Stimulated activated CD4-positive, alpha-beta T cell treated with anti-CD3 and anti-CD28 coated beads, Interleukin-12 subunit alpha, Interleukin-12 subunit beta, amount 100 ng/mL, for 24 hours (primary cell): ENCODE measurements at places on chromosomes 13 and 19.

- no peak for DNase-seq
These were observed 65.1 kb downstream of the TM9SF2 start for GRCh38 chr13:99566125-99567083.

GRCh38 chr19:18419699-18420460, 682 bp downstream of the SSBP4 start:
- DNase-seq: no peak

DNA sequence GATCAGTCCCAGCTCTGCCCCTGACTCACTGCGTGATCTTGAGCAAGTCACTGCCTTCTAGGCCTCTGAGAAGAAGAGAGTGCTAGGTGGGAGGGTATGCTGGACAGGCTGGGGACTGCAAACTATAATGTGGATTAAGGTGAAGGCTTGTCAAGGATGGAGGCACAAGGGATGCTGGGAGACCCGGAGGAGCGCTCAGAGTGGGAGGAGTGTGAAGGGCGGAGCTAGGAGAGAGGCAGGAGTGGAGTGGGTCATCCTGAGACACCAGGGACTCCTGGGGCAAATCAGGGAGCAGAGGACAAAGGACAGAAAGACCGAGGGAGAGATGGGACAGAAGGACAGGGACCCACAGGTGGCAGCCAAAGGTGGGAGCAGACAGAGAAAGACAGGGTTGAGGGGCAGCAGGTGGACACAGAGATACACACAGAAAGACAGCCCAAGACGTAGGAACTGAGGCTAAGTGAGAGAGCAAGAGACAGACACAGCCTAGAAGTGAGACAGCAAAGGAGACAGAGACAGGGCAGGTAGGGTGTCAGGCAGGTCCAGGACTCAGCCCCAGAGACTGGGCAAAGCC, 2.6 kb downstream of the GRIK5 start:
- no peak for DNase-seq

DNA sequence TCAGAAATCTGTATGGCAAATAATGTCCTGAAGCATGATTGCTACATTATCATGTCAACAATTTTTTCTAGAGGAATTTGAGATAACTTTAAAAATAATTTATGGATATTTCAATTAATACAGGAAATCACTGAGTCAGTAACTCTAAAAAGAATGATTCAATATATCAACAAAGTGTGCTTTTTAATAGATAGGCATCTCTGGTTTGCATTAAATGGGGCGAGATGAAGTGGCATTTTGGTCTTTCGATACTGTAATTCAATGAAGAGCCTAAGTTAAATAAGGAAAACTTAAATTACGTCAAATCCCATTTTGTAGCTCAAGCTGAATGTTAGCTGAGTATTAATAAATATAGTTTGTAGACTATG, 342.8 kb downstream of the DACH1 start:
- no peak for DNase-seq

DNA sequence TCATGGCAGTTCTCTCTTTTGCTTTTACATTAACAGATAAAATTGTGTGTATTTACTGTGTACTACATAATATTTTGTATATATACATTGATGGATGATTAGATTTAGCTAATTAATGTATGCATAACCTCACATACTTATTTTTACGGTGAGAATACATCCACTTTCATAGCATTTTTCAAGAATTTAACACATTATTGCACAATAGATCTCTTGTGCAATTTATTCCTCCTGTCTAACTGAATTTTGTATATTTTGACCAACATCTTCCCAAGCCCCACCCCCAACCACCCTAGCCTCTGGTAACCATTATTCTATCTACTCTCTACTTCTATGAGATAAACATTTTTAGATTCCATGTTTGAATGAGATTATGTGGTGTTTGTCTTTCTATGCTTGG, 194.7 kb downstream of the RBM26 start:
- no peak for DNase-seq

- no peak for DNase-seq
These were observed 2.7 kb upstream of the RAP2A start for GRCh38 chr13:97431171-97431764.

GRCh38 chr13:46119883-46120614, 15.2 kb upstream of the CPB2 start:
- no peak for DNase-seq

DNA sequence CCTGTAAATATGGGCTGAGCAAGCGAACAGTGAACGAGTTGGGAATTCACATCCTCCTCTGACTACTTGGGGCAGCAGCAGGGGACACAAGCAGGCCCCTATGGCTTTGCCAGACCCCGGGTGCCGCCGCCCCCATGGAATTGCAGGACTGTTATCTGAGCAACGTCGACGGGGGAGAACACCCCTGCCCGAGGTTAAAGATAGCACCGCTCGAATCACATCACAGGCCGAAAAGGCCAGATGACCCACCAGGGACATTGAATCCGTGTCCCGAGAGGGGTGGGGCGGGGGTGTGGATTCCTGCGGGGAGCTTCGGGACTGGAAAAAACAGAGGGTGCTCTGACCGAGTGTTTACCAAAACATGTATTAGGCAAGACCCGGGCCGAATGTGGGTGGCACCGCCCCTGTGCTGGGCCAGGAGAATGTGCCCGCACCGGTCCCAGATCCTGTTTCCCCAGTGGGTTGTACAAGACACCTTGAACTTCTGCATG, 9.1 kb downstream of the FEM1A start:
- DNase-seq: no peak

DNA sequence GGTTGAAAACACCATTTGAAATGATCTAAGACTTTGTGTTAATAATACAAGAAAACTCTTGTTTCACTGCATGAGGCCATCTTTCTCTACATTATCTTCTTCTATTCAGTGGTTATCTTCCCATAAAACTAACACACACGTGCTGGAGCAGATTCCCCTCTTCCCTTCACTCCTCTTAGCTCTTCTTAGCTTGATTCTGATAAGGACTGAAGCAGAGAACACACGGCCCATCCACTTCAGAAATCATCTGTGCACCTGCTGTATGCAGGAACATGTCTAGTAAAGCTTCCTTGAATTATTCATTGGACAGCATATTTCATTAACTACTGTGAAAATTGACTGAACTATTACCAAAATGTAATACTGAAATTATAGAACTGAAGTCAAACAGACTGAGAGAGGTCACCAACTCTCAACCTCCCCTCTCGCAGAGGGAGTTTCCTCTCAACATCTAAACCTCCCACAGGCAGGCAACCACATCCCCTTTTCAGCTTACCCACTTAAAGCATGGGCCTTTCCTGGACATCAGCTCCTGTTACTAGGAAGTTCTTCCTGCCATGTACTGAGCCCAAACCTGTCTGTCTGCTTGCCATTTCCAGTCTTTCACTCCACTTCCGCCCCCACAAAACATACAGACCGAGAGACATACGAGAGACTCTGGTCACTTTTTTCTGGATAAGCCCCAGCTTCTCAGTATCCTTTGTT, 113.9 kb downstream of the CRYL1 start:
- peak; percentile 29 for DNase-seq

DNA sequence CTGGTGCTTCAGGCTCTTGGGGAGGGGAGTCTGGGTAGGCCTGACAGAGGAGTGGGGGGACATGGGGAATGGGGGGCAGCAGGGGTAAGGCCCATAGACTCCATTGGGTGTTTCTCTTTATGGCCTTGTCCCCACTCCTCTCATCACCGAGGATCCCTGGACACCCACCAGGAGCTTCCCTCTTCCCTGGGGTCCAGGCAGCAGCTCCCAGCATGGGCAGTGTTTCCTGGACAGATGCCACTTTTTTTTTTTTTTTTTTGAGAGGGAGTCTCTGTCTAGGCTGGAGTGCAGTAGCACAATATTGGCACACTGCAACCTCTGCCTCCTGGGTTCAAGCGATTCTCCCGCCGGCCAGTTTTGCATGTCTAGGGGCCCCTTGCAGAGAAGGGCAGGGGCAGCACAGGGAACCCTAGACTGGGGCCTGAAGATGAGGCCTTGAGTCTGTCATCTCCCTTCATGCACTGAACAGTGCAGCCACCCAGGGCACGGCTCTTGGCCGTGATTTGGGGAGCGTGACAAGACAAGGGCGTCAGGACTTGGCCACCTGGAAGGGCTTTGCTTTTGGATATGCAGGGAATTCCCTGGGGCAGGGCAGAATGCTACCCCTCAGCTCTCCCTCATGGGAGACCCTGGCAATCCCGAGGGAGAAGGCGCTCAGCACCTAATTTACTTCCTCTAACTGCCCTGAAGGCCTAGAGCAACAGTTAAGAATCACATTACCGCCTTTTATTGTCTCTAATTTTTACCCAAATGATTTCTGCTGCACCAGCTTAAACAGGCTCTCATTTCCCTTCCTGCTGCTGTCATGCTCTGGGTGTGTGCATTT, 213.9 kb upstream of the ZNF536 start:
- no peak for DNase-seq

DNA sequence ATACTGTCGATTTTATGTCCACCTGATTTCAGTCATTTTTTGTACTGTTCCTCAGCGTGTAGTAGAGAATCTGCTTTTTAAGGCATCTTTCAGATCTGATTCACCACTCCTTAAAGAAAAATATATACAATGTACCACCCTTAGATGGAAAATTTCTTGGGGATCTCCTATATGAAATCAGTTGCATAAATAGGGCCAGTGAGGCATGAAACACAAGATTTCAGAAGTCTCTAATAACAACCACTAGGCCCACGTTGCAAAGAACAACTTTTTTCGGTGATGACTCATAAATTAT, 1.4 kb downstream of the USP12 start:
- no peak for DNase-seq

- no peak for DNase-seq
These were observed 34.9 kb upstream of the POMP start for GRCh38 chr13:28623782-28624706.

DNA sequence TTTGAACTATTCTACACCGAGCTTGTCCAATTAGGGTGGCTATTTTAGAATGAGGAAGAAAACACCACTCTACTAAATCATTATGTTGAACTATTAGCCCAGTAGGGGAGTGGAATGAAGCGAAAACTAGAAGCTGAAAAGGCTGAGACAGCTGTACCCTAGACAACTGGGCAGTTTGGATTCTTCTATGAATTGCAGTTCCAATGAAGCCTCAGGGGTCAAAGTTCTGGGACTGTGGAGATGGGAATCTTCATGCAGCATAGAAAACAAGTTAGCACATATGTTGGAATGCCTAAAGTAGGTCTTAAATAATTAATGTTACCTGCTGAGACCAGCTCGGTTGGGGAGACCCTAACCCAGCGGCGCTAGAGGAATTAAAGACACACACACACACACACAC, 62.7 kb upstream of the ZNF726 start:
- DNase-seq: no peak

DNA sequence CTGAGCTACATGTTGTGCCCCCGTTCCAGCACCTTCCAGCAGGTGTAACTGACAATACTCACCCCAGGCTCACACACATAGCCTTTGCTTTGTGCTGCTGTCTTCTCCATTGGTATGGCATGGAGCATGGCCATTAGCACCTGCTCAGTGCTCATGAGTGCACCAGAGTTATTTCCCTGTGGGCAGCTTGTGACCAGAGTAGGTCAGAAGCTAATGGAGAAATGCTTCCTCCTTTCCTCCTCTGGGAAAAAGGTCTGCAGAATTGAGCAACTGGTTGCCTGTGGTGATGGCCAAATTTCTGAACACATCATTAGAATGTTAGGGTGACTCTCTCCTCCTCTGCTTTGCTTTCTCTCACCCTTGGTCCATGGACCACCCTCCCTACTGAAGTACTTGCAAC, 344.5 kb upstream of the TMTC4 start:
- DNase-seq: no peak

DNA sequence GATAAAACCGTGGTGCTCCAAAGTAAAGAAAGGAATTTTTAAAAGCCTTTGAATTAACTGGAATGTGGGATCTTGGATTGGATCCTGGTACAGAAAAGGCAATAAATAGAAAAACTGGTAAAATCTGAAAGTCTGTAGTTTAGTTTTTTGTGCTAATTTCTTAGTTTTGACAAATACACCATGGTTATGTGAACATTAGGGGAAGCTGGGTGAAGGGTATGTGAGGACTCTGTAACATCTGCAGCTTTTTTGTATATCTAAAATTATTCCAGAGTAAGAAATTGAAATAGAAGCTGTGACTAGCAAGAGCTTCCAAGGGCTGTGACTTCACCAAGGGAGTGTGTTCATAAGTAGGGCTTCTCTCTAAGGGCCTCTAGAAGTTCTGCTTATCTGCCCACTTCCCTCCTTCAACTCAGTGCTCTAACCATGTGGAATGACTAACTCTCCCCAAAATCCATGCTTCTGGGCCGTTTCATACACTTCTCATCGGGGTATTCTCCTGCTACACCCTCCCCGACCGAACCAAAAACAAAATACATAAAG, 26.5 kb downstream of the ARHGAP35 start:
- no peak for DNase-seq

DNA sequence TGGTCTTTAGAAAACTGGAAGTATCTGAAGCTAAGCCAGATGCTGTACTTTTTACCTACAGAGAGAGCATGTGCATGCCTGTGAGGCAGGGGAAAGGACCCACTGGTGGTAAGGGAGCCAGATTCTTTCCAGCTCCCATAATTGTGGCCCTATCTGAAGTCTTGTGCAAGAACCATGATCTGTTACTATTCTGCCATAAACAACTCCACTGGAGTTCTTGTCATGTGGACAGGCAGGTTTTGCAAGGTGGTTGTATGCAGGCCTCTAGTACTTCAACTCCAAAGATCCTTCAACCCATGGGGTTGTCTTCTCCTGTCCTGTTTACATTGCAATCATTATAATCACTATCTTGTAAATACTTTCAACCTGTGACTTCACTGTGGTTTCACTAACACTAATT, 14.1 kb downstream of the PROSER1 start:
- DNase-seq: no peak

DNA sequence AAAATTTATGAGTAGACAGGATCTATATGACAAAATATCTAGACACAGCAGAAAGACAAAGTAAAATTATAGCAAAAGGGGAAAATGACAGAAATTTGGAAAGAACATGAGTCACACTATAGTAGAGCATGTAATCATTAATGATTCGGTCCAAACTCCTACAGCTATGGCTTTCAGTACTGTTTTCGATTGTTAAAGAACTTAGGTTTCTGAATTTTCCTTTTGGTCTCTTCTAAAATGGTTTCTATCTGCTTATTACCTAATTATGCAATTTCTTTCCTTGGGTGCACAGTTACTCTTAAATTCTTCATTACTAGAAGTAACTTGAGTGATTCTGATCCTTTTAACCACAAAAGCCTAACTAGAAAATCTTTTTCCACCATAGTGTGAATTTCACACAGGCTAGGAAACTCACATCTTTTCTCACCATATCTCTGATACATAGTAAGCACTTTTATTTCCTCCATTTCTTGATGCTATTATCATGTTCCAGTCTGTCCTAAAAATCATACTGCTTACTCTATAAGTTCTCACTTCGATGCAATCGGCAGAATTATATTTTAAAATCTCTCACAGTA, 1101.4 kb downstream of the PCDH9 start:
- no peak for DNase-seq
